ENCODE measurements at places on chromosomes 4 and X.
A peak's percentile ranks its signal among the peaks of the same experiment; 100 is the strongest.

DNA sequence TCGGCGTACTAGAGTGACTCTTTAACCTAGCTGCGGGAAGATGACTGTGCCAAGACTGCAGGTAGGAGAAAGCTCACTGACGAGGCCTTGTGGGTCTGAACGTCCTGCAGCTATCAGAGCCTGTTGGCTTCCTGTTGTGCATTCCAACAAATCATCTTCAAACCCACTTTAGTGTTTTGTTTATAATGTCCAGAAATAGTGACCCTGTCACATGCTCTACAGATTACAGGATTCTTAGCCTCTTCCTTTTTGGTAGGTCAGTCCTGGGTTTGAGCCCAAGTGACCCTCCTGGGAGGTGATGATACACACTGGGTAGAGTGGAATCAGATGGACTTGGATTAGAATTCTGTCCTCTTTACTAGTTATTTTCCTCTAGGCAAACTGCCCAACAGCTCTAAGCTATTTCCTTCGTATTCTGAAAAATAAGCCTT is 33.2 kb downstream of the HTT start:
- no peak for DNase-seq

DNA sequence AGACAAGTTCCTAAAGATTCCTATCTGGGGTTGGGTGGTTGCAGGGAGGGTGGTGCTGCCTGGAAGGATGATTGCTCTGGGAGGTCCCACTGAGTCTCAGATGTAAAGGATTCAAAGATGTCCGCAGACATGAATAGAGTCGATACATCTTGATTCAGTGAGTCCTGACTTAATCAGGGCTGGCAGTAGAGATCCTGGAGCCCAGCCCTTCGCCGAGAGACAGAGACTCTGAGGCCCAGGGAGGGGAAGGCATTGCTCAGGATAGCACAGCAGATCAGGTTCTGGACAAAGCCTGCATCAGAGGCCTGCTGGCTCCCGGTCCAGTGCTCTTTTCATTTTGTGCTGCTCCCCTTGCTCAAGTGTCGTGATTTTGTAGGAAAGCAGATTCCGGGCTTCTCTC is 21.7 kb downstream of the PJA1 start:
- DNase-seq, result no peak

DNA sequence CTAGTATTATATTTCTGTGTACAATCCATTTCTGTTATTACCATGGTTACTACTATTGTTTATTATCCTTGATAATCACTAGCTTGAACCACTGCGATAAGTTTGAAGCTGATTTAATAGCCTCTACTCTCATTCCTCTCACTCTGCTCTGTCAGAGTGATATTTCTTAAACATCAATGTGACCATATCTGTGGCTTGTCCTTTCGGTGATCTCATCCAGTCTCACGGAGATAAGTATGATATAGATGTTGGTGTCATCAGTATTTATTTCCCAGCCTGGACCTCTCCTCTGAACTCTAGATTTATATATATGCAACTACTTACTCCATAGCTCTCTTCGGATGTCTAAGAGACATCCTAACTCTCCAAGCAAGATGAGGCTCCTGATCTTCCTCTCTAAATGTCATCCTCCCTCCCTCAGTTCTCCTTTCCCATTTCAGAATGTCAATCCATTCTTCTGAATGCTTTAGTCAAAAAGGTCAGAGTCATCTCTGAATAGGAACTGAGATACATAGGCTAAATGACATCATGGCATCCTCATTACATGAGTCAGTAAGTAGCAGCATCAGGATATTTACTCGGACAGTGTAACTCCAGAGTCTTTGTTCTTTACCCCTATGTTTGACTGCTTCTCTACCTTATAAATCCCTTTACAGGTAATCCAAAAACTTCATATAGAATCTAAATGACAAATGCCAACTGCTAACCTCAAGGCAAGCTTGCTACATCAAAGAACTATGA is 129.5 kb downstream of the PACRGL start:
- DNase-seq, result no peak

- DNase-seq, result no peak
These were observed 163.3 kb upstream of the USP38 start for GRCh38 chr4:143021384-143021783.

DNA sequence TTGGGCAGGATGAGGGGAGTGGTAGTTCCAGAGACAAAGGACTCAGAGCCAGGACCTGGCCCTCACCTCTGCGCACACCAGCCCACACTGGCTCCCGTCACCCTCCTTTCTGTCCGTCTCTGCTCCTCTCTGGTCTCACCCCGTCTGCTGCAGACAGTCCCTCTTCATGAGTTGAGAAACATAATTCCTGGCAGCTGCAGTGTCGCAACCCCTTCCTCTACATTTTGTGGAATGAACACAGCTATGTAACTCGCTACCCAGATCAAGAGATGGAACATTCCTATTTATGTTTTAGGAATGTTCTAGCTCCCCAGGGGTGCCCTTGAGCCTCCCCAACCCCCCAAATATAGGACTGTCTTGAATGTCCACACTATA is 59.3 kb downstream of the SHROOM2 start:
- DNase-seq, result no peak

DNA sequence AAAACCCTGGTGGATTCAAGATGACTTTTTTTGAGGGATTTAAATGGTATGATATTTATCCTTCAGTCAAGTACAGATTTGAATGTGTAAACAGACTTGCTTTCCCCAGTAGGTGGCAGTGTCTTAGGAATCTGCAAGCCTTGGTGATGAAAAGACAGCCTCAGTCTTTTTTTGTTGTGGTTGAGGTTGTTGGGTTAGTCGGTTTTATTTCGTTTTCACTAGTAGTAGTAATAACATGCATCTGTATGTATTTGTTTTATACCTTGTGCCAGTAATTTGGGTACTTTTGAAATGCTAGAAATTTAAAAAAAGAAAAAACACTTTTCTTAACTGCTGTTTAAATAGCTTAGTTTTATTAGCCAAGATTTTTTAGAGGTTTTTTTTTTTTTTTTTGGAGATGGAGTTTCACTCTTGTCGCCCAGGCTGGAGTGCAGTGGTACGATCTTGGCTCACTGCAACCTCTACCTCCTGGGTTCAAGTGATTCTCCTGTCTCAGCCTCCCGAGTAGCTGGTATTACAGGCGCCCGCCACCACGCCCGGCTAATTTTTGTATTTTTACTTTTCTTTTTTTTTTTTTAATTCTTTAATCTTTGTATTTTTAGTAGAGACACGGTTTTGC is 39.2 kb downstream of the COPS4 start:
- DNase-seq, result peak; percentile 76

DNA sequence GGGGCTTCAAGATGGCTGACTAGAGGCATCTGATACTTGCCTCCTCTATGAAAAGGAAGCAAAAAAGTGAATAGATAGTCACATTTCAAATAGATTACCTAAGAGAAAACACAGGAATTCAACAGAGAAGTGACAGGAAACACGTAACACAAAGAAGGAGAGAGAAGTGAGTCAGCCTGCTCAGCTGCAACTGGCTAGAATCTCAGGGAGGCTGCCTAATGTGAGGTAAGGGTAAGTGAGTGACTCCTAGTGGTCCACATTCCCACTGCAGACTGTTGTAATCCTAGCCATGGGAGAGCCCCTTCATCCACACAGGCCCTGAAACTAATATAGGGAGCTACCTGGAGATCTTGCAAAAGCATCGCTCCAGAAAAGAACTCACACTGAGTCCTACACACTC is 179.2 kb downstream of the SLC7A11 start:
- DNase-seq, result no peak

DNA sequence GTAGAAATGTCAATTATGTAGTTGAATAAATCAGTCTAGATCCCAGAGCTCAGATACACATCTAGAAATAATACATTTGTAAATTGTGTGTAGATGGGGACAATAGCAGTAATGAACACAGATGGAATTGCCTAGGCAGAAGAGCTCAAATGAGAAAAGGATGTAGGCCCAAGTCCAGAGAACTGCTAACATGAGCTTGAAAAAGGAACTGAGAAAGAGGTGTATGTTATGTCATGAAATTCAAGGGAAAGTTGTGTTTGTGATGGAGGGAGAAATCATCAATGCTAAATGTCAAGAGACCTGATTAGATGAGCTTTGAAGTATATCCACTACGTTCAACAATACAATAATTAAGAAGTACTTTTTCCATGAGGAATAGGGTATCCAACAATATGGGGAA is 376.6 kb upstream of the ATOH1 start:
- no peak for DNase-seq

DNA sequence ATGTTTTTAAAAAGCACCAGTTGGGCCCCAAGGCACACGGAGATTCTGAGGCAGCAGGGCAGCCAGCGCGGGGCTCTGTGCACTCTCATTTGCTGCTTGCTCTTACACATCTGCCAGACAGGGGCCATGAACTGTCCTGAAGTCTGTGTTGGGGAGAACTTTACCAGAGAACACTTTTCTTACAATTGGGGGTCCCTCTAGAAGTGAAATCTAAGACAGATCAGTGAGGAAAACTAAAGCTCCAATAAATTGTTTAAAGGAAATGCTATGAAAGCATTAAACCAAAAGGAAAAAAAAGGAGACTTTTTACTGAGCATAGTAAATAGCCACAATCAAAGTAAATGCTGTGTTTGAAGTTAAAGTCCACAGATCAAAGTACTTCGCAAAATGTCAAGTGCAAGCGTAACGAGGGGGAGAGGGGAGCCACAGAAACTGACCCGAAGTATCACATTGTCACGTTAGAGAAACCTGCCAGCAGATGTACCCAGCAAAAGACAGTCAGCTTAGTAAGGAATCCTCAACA is 37.8 kb downstream of the SORBS2 start:
- DNase-seq, result no peak

DNA sequence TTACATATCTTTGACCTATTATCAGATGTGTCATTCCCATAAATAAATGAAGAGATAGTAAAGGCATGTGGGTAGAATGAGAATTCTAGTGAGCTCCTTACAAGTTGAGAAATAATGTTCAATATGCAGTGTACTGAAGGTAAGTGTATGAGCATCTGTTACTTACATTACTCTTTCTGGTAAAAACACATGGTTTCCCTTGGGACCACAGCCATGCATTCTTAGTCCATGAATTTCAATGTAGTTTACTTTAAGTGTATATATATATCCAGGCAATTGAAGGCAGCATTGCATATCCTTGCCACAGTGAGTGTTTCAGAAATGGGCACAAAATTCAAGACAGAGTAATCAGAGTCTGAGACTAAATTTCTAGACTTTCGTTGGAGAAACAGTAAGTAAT is 277.2 kb downstream of the CXXC4 start:
- DNase-seq, result no peak

DNA sequence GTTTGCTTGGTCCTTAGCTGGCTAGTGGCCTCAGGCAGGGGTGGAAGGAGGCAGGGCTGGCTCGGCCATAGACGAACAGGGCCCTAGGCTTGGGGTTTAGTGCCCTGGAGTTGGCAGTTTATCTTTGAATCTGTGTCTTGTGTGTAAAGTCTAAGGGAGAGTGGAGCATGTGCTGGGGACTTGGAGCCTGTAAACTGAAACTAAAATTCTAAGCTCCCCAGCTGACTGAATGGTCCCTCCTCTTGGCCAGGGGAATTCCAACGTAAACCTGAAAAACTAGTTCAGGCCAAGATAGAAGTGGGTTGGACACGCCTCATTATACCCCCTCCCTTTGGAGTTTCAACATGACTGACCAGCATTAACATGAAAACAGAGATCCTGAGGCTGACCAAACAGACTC is 46.1 kb upstream of the GPR78 start:
- no peak for DNase-seq

GRCh38 chr4:91502365-91502764 is 801.4 kb upstream of the GRID2 start:
- DNase-seq, result no peak

DNA sequence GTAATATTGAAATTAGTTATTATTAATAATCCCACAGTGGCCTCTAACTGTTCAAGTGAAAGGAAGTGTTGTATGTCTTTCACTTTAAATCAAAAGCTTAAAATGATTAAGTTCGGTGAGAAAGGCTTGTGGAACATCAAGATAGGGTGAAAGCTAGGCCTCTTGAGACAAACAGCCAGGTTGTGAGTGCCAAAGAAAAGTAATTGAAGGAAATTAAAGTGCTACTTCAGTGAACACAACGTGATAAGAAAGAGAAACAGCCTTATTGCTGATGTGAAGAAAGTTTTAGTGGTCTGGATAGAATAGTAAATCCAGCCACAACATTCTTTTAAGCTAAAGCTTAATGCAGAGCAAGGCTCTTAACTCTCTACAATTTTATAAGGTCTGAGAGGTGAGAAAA is 42.6 kb upstream of the IL13RA2 start:
- DNase-seq, result no peak

GRCh38 chr4:157514711-157515110 is 294.2 kb downstream of the GRIA2 start:
- DNase-seq, result peak; percentile 15

GRCh38 chr4:31702326-31702725 is 982.2 kb downstream of the PCDH7 start:
- no peak for DNase-seq

DNA sequence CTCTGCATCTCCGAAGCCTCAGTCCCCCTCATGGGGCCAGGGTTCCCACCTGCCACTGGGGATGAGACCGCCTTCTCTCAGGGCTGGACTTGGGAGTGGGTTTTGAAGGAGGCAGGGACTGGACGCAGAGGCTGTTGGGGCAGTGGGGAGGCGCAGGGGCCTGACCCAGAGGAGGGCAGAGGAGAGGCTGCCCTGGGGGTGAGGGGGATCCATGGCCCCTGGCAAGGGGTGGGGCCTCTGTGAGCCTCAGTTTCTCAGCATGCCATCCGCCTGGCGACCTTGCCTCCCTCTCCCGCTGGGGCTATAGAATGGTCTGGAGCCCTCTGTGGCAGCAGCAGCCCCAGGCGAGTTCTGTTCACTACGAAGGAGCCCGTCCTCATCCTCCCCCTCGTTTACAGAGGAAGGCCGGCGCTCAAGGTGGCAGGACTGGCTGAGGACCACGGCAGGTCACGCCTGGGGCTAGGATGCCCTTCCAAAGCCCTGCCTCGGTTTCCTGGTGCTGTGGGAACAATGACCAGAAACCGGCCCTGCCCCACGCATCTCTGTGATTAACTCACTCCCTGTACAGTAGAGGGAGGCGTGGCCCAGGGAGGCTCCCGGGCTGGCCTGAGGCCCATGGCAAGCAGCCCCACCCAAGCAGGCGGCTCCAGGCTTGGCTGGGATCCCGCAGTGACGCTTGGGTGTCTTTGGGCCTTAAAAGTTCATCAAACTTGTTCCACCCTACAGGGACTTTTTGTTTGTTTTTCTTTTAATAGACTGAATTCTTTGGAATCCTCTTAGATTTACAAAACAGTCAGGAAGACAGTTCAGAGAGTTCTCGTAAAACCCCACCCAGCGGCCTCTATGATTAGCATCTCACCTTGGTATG is 16.0 kb upstream of the SH3TC1 start:
- no peak for DNase-seq
